ENCODE measurements at places on chromosomes 6 and 20.

- no peak for DNase-seq
Measured at GRCh38 chr20:14313341-14314020, 23.9 kb downstream of the FLRT3 start.

DNA sequence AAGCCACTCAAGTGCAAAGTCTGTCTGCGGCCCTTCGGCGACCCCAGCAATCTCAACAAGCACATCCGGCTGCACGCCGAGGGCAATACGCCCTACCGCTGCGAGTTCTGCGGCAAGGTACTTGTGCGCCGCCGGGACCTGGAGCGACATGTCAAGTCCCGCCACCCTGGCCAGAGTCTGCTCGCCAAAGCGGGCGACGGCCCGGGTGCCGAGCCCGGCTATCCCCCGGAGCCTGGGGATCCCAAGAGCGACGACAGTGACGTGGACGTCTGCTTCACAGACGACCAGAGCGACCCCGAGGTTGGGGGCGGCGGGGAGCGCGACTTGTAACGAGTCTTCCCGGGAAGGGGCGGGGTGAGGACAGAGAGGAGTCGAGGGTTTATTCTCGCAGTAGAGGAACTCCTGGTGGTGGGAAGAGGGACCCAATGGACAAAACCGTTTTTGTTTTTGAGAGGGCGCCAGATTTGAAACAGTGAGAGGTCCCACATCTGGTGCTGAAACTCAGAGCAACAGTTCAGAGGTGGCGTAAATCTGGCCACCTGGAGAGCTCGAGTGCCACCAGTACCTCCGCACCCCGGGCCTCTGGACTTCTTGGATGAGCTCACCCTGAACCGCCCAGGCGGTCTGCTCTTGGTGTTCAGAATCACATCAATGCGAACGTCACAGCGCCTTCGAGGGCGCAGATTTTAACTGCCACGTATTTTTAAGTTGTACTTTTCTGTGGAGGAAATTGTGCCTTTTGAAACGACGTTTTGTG, 8.0 kb downstream of the PRDM13 start:
- no peak for DNase-seq

DNA sequence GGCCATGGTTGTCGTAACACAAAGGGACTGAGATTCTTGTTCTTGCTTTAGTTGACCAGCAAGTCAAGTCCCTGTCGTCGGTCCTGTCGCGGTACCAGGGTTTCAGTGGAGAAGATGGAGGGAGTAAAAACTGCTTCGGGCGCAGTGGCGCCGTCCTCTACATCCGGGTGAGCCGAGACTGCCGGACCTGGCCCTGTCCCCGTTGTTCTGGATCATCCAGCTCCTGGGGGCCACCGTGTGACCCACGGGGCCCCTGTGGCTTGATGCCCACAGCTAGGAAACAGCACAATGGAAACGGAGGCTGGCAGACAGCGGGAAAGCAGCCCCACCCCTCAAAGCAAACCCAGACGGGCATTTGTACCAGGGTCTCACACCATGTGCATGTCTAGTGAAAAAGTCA, 15.0 kb downstream of the MTG2 start:
- DNase-seq, result no peak

DNA sequence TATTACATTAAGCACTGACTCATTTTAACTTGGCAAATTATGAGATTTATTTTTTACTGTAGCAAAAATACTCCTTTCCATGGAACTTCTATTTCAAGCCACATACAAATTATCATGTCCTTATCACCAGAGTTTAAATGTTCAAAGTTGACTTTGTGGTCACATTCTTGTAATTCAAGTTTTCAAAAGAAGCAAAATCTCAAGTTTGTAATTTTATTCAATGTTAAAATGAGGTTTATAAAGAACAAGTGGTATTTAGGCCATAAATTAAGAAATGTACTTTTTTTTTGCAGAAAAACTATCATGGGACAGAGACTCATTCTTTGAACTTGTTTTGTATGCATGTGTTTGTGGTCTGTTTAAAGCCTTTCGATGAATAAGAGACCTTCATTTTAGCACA, 811.5 kb downstream of the TENT5A start:
- no peak for DNase-seq

DNA sequence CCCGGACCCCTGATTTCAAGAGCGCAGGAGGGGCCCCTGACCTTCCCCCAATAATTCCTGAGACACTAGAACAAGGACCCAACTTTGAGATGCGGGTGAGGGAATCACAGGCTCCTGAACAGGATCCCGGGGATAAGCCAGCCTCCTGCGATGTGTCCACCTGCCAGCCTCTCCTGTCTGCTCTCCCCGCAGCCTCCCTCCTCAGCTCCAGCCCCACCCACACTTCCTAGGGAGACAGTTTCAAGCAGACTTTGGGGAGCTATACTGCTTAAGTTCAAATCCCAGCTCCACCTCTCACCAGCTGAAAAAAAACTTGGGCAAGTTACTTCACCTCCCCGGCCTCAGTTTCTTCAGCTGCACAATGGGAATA, 50.8 kb downstream of the GRM4 start:
- no peak for DNase-seq

Measured in hematopoietic multipotent progenitor cell treated with erythropoietin and hydrocortisone succinate and interleukin-3 and kit ligand, for 15 days (in vitro differentiated cells).